ENCODE measurements at places on chromosomes 5 and 9.

GRCh38 chr9:18632632-18633403 is 158.9 kb downstream of the ADAMTSL1 start:
- DNase-seq: peak; percentile 55

DNA sequence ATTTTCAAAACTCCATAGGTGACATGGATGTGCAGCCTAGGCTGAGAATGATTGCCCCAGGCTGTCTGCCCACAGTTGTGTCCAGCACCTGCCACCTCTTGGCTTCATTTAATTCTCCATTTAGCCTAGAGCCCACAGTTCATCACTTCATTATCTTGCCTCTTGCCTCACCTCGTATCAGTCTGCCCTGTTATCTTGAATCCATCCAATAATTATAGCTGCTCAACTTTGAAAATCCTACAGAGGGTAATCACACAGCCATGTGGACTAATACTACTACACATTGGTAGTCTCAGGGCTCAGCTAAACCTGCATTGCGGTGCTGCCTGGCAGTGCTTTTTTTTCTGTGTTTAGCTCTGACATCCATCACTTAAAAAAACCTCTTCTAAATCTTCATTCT is 7.4 kb downstream of the UGCG start:
- DNase-seq: no peak

DNA sequence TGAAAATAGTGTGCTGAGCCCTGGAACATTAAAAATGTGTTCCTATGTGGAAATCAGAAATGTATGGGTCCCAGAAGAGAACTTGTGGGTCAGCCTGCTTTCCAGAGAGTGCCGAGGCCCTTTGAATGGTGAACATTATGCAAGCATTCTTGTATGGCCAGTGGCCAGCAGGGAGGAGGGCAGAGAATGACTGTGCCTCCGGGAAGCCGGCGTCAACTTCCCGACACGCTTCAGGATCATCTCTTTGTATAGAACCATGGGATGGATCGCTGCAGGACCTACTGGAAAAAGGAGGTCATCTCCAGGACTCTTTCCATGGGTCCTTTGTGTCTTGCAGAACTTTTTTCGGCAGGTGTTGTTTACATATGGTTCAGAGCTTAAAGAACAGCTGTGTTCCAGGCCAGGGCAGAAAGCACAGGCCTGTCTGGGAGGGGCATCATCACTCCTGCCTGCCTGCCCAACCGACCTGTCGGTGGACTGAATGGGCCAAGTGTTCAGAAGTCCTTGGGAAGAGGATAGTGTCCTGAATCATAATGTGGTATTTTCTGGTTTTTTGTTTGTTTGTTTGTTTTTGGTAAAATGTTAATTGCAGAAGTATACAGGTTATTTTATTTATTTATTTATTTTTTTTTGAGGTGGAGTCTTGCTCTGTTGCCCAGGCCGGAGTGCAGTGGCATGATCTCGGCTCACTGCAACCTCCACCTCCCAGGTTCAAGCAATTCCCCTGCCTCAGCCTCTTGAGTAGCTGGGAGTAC is 9.0 kb downstream of the PRRC2B start:
- DNase-seq: peak; percentile 84

DNA sequence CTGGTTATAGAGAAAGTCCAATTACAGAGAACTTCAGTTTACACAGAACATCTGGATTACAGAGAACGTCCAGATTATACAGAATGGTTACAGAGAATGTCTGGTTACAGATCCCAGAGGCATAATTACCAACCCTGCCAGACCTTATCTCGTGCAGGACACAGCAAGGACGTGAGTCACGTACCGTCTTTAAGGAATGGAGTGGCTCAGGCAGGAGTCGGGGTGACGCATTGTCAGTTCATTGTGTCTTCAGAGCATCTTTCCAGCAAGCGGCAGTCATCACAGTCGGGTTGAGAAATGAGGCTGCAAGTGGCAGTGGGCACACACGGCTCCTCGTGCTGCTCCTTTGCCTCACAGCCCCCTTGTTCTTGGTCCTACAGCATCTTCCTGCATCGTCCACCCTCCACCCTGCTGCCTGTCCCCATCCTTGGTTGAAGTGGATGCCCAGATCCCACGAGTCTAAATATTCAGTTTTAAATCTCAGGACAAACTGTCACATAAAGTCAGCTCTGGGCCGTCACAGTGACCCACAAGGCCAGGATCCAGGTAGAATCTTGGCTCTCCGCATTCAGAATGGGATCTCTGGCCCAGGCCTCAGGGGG is 30.0 kb upstream of the SLC6A19 start:
- DNase-seq: peak; percentile 35

- no peak for DNase-seq
These were observed 25.5 kb downstream of the DDX31 start for GRCh38 chr9:132644251-132644650.

- DNase-seq: no peak
These were observed 72.1 kb upstream of the ZNF618 start for GRCh38 chr9:113803811-113804589.

DNA sequence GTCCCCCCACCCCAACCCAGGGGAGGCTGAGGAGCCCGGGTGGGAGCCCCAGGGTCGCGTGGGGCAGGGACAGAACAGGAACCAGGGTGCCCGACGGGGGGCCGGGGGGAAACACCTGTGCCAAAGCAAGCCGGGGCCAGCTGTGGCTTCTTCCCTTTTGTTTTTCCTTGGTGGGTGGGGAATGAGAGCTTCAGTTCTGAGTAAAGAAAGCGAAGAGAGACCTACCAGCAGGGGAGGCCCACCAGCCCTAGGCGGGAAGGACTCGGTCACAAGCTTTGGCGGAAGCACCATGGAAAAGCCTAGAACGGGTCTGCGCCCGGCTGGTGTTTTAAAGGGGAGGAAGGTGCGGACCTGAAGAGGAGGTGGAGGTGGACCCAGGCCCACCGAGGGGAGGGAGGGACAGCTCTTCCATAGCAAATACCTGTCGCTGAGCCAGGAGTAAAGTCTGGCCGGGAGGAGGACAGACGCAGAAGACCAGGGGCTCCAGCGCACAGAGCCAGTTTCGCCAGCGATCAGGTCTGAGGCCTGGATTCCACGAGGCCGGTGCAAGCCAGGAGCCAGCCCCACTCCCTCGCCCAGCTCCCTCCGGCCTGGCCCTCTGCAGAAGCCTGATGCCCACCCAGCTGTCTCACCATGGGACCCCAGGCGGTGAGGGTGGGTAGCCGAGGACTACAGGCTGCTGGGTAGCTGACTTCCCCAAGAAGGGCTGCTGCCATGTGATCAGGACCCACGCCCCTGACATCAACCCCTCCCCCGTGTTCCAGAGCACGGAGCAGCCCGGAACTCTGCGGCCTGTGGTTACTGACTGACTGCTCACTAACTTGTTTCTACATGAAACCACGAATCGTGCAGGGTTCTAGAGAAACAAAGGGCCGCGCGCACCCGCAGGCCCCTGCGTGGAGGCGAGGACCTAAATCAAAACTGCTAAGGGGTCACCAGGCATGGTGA is 849 bp upstream of the MGAT1 start:
- DNase-seq: no peak

- no peak for DNase-seq
These were observed 77.5 kb downstream of the CERT1 start for GRCh38 chr5:75433814-75434506.

GRCh38 chr5:74116984-74117383 is 491.0 kb downstream of the ARHGEF28 start:
- no peak for DNase-seq

GRCh38 chr5:91925249-91925648 is 542.1 kb upstream of the ARRDC3 start:
- no peak for DNase-seq

GRCh38 chr5:171531638-171532037 is 112.2 kb downstream of the FGF18 start:
- no peak for DNase-seq

DNA sequence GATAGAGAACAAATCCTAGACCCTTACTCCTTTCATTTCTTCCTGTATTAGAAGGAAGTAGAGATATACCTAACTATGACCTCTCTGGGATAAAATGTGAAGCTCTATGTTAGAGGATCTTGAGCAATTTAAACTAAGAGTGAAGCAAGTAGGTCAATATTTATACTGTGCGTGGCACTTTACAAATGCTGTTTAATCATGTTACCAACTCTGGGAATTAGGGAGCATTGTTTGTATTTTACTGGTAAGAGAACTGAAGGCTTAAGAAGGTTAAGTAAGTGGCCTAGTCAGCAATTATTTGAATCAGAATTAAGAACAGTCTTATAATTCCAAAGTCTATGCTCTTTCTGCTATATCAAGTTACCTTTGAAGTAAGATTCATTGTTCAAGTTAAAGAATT is 12.0 kb downstream of the TNC start:
- no peak for DNase-seq

- DNase-seq: no peak
These were observed 15.2 kb upstream of the TAF11L2 start for GRCh38 chr5:17482790-17483189.

DNA sequence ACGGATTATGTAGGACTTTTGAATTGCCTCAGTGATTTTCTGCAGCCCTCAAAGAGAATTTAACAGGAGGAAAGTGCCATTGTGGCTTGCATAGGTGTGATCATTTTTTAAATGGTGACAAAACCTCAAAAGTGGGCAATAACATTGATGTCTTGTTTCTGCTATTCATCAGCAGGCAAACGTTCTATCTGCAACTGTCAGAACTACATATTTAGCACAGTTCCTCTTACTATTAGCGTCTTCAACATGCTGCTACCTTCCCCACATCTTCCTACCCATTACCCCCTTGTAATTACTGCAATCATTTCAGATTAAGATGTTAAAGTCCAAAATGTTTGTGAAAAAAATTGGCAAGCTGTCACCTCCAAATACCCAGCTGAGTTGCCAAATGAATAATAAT is 254.6 kb downstream of the SMARCA2 start:
- no peak for DNase-seq

GRCh38 chr5:9955586-9955985 is 294.1 kb downstream of the ATPSCKMT start:
- no peak for DNase-seq

GRCh38 chr5:7615566-7616061 is 219.7 kb downstream of the ADCY2 start:
- DNase-seq: no peak

DNA sequence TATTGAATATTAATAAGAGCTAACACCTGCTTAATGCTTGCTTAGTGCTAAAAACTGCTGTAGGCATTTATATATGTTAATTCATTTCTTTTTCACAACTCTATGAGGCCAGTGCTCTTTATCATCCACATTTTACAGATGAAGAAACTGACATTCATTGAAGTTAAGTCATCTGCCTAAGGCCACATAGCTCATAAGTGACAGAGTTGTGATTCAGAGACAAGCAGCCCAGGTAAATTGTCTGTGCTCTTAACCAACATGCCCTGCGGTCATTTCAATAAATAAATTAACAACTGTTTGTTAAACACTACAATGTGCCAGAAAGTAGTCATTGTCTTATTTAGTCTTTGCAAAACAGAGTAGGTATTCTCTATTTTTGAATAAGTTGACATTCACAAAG is 1354.4 kb upstream of the C9orf72 start:
- DNase-seq: no peak

GRCh38 chr9:928363-929042 is 48.0 kb upstream of the DMRT3 start:
- no peak for DNase-seq

- no peak for DNase-seq
These were observed 66.2 kb downstream of the DRD1 start for GRCh38 chr5:175377816-175378215.

- DNase-seq: no peak
These were observed 256.6 kb downstream of the TMEM38B start for GRCh38 chr9:105950894-105951293.

DNA sequence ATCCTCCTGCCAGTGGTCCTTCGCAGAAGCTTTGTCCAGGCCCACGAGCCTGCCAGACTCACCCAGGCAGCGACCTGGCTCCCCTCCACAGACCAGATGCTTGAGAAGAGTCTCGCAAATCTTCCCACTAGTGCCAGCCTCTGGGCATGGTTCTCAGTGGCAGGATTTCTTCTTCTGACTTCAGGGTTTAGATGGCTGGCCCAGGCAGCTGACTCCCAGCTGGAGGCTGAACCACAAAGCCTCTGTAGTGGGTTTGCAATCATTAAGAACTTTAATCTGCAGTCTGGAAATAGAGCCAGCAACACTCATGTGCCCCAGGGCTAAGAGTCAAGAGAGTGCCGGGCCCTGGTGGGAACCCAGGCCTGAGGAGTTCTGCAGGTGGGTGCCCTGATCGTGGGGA is 90.6 kb upstream of the ICE1 start:
- DNase-seq: no peak

DNA sequence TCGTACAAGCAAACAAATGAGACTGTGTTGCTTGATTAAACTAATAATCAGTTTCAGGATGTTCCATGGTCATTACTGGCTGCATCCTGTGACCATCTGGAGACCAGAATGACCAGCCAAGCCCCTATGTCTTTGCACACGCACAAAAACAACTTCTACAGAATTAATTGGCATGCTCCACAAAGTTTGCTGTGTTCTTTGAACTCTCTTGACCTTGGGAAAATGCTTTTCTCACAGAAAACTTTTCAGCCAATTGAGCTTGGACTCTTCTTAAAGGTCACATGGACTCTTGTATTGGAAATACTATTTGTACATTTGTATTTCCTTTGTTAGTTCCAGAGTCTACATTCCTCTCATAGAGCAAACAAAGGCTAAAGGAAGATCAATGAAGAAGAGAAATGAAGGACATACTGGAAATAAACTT is 147.8 kb downstream of the ARRDC3 start:
- no peak for DNase-seq

DNA sequence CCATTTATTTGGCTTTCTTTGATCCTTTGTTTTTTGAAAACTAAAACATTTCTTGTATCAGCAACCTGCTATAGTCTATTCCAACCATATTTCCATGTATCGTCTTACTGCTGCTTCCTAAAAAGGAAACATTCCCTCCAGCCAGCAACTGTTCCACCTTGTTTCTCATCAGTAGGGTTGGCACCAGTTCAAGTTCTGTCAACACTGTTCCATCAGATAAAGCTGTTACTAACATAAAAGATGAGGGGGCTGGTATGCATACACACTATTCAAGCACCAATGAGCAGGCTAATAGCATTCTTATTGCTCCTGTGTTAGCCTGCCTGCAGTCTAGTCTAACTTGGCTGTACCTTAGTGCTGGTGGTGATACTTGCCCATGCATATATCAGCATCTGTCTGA is 178.3 kb downstream of the CWC27 start:
- no peak for DNase-seq

GRCh38 chr9:18989097-18989496 is 43.9 kb downstream of the SAXO1 start:
- no peak for DNase-seq

DNA sequence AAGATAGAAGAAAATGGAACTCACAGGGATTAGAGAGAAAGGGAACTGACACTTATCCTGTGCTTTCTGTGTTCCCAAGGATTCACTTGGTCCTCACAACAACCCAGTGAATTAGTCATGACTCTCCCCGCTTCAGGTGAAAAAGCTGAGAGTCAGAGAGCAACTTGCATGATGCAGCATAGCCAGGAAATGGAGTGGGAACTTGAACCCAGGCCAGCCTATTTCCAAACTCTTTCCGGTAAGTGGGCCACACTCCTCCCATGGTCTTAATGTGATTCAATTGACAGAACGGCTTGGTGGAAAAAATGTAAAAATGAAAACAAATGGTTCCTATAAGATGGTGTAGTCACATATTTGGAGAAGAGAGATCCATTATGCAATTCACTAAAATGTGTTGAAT is 45.9 kb upstream of the CEMIP2 start:
- peak; percentile 19 for DNase-seq
